ENCODE measurements at places on chromosomes 2 and 18. TPM values are rescaled to one million over a fixed set of nuclear protein-coding genes. Genes with fewer than 3 reads are reported as not detected.

Gene HMSD
- total RNA-seq: not detected

Gene RAB31
- 141 TPM for total RNA-seq

Gene NETO1
- 0.56 TPM for total RNA-seq

Gene ERFE
- total RNA-seq: 0.79 TPM

Gene C2orf76
- total RNA-seq: 9.2 TPM

Gene PLCD4
- total RNA-seq: 1.9 TPM

Gene TANC1
- total RNA-seq: 44.5 TPM

Gene IDH1
- 46.8 TPM for total RNA-seq

Gene LHCGR
- not detected for total RNA-seq

Gene RPS27A
- total RNA-seq: 782 TPM

Gene ST6GAL2
- total RNA-seq: 43.0 TPM

Gene M1AP
- 0.19 TPM for total RNA-seq

Gene LYG2
- total RNA-seq: not detected

Gene TDRD15
- 0.05 TPM for total RNA-seq

Gene ANTXR1
- 146 TPM for total RNA-seq

Gene MAP3K19
- not detected for total RNA-seq

Gene STRADB
- 11.7 TPM for total RNA-seq

Gene ALK
- 0.37 TPM for total RNA-seq

Gene UGT1A7
- not detected for total RNA-seq

Gene SIX2
- total RNA-seq: 0.33 TPM

Gene UGT1A4
- total RNA-seq: not detected

Gene SCN9A
- 2.5 TPM for total RNA-seq

Gene RNU2-63P
- total RNA-seq: 11.5 TPM

Gene PRSS56
- total RNA-seq: not detected

Gene SERPINB11
- total RNA-seq: not detected

Gene AOX1
- total RNA-seq: 212 TPM

Gene LRP2
- not detected for total RNA-seq

Gene OSR1
- 78.3 TPM for total RNA-seq

Gene PDE1A
- total RNA-seq: 15.1 TPM

Gene IL37
- total RNA-seq: not detected

Gene SMYD1
- not detected for total RNA-seq

Gene TMEM169
- total RNA-seq: 0.51 TPM

Gene CDCA7
- total RNA-seq: 0.83 TPM

Gene WBP1
- 28.2 TPM for total RNA-seq

Gene ACOXL
- not detected for total RNA-seq

Gene REG3G
- total RNA-seq: 0.52 TPM

Gene NEU2
- not detected for total RNA-seq

Gene CD207
- 0.42 TPM for total RNA-seq

Gene RESP18
- total RNA-seq: not detected

Gene ABCB11
- total RNA-seq: 0.09 TPM

Gene CFAP210
- total RNA-seq: not detected

Gene BOK
- 20.1 TPM for total RNA-seq

Gene CRYGC
- not detected for total RNA-seq

Gene SH3RF3
- total RNA-seq: 10.1 TPM

Gene ASPRV1
- total RNA-seq: 1.7 TPM

Gene WDR43
- 35.1 TPM for total RNA-seq

Data from posterior vena cava (tissue), 2 donors.